ENCODE measurements at places on chromosomes 7 and 10. TPM values are rescaled to one million over a fixed set of nuclear protein-coding genes. Genes with fewer than 3 reads are reported as not detected.
A peak's percentile ranks its signal among the peaks of the same experiment; 100 is the strongest.

DNA sequence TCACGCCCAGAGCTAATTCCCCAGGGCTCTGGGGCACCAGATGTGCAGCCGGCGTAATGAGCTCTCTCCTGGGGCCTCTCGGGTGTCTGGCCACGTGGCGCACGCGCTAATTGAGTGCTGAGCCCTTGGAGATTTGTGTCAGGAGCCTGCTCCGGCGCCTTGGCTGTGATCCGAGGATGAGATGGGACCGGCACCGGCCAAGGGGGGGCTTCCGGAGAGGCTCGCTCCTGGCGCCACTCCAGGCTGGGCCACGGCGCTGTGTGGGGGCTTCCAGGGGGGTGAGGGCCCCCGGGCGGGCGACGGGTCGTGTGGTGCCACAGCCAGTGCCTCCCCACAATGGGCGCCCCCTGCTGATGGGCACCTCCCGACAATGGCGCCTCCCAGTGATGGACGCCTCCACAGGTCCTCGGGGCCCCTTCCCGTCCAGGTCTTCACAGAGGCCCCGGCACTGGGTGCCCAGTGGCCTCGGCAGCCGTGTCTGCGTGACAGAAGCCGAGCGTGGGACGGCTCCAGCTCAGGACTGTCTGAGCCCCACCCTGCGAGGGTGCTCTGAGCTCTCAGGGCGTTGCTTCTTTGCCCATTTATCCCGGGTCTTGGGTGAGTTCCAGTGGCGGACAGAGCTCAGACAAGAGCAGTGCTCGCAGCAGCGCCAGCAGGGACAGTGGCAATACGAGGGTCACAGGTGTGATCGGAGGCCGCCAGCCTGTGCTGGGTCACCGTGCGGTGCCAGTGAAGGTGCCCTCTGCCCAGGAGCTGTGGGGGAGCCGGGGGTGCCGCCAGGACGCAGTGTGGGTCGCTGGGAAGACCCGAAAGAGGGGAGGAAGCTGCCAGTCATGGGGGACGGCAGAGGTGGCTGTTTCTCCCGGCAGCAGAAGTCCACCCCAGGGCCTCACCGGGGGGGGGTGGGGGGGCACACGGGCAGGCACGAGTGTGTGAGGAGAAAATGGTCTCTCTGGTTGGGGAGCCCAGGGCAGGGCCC lies 8.2 kb upstream of the NKX6-2 start:
- DNase-seq: no peak

DNA sequence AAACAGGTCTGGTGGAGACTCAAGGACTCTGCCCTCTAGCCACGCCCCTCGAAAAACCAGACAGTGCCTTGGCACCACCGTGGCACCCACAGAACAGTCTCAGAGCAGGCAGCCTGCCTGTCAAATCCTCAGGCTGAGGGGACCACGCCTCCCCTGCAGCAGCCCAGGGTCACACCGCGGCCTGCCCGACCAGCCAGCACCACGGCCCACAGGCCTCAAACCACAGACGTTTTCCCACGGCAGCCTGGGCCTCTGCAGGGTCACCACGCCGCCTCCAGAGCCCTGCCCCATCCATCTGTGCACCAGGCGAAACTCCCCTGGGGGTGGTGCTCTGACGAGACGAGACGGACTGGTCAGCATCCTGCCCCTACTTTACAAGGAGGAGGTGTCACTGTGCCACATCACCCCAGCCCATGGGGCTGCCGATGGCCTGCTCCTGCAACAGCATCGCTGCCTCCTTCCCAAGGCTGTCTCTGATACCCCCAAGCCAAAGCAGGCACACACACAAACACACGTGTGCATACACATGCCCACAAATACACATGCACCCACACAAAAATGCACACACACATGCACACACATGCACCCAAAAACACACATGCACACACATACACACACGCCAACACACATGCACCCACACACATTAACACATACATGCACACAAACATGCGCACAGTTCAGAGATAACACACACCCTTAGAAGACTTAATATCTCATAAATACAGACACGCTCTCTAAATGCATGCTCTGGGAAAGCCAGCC lies 24.6 kb downstream of the PAPOLB start:
- DNase-seq: no peak

- DNase-seq: no peak
Measured at GRCh38 chr7:6589151-6589828, 531 bp upstream of the INTS15 start.

- DNase-seq: no peak
Measured at GRCh38 chr10:113780681-113781250, 29.3 kb downstream of the PLEKHS1 start.

GRCh38 chr7:64574540-64575099 lies 11.7 kb upstream of the ZNF680 start:
- no peak for DNase-seq

DNA sequence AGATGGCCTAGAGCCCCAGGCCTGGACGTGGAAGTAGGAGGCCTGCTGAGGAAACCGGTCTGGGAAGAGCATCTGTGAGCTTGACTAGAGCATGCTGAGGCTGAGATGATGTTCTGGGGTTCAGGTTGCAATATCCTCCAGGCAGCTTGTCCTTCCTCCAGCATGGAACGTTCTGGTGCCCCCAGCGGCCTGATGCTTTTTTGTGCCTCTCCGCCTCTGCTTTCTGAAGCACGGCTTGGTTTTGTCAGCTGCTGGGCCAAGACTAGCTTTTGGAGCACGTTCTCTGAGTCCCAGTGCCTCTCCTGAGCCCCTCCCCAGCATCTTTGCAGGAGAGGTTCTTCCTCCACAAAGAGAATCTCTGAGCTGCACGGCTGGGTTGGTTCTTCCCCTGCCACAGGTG lies 682.0 kb upstream of the FOXK1 start:
- DNase-seq: no peak

GRCh38 chr10:130109796-130110245 lies 809 bp downstream of the C10orf143 start:
- DNase-seq: peak; percentile 80

The PTPRZ1 gene
- total RNA-seq: not detected

DNA sequence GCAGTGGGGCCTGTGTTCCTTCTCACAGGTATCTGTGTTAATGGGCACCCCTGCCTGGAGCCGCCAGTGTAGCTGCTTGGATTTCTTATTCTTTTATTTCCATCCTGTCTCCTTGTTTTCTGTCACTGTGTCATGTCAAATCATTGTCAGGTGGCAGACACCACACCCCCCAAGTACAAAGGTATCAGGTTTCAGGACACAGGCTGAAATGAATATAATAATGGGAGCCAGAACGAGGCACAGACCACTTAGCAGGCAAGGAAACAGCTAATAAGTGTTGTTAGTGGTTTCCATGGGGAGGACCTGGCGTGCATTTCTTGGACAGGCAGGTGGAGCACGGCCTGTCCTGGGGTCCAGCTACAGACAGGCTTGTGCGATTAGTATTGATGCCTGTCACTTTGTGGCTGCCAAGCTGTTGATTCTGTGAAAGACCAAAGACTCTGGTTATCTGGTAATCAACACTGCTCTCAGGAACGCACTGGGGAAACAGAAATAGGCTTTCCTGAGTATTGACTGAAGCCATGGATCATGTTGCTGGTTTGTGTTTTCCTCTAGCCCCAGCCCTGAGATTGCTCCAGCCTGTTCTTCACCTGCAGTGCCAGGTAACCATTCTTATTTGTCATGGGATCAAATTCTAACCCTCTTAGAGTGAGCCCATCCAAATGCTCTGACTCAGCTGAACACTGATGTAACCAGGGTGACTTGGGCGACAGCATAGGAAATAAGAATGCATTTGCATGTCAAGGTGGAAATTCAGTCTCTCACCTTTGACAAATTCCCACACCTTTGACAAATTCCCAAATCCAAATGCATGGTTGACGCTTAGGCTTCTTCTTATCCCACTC lies 1002.0 kb downstream of the LRMDA start:
- no peak for DNase-seq
